ENCODE measurements at places on chromosomes 11 and 22. TPM values are rescaled to one million over a fixed set of nuclear protein-coding genes. Genes with fewer than 3 reads are reported as not detected.

DNA sequence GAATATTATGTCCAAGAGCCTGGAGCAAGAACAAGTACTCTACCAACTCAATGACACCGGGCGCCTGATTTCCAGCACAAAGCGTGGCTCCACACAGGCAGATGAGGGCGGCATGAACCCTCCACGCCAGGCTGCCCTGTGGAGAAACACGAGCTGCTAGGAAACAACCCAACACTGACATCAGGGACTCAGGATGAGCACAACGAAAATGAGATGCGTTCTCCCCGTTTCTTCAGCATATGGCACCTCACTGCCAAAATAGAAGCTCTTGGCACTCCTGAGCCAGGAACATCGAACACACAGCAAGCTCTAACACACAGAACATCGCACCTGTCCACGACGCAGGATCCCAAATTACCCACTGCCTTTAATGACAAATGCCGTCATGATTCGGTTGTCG lies 68.3 kb downstream of the NCAPD3 start:
- no peaks in the 10 kb centered on the region for H3K27me3 ChIP-seq
- H3K4me3 ChIP-seq = no peak overlapping the region
- no peaks in the 10 kb centered on the region for H3K4me1 ChIP-seq

GRCh38 chr11:108672113-108672512 lies 7.2 kb downstream of the DDX10 start:
- peaks cover 20% of the 10 kb centered on the region for H3K36me3 ChIP-seq
- no peak for DNase-seq
- H3K27me3 ChIP-seq = no peaks in the 10 kb centered on the region
- no peak overlapping the region for H3K4me3 ChIP-seq

DNA sequence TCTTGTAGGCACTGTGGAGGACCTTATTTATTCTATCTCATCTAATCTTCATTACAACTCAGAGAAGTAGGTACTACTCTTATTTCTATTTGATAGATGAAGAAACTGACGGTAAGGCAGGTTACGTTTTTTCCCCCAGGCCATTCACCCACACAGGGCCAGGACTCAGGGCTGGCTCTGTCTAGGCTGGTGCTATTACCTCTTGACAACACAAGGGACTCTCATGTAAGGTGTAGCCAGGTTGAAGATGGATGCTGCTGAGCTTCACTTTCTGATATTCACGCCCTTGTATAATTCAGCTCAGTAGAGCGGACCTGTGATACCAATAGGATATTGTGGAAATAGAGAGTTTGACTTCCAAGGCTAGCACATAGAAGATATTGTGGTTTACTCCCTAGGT lies 413.1 kb upstream of the NARS2 start:
- H3K27me3 ChIP-seq = no peaks in the 10 kb centered on the region
- no peaks in the 10 kb centered on the region for H3K4me1 ChIP-seq
- DNase-seq = no peak

GRCh38 chr11:19242179-19242932 lies 1.6 kb upstream of the E2F8 start:
- H3K4me1 ChIP-seq = peaks cover 39% of the 10 kb centered on the region
- peaks cover 16% of the 10 kb centered on the region for H3K27me3 ChIP-seq
- no peaks in the 10 kb centered on the region for H3K36me3 ChIP-seq
- DNase-seq = no peak
- H3K4me3 ChIP-seq = peak overlapping the region; percentile 48

DNA sequence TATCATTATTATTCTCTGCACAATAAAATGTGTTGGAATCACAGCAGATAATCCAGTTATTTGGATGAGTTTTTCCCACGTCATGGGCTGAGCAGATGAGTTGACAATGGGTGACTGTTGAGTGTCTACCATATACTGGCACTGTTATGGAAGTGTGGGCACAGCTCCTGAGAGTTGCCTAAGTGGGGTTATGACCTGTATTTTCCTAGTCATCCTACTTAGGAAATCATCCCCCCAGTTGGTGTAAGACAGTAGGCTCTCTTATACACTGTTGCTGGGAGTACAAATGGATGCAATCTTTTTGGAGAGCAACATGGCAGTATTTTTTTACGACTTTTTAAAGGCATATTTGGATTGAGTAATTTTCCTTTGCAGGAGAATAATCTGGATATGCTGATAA lies 66.4 kb downstream of the TRAF6 start:
- no peaks in the 10 kb centered on the region for H3K36me3 ChIP-seq
- no peak overlapping the region for H3K27ac ChIP-seq
- no peaks in the 10 kb centered on the region for H3K27me3 ChIP-seq
- no peaks in the 10 kb centered on the region for H3K4me1 ChIP-seq
- DNase-seq = no peak

- no peaks in the 10 kb centered on the region for H3K36me3 ChIP-seq
- H3K4me3 ChIP-seq = no peak overlapping the region
- DNase-seq = no peak
- H3K4me1 ChIP-seq = no peaks in the 10 kb centered on the region
- no peaks in the 10 kb centered on the region for H3K27me3 ChIP-seq
- H3K27ac ChIP-seq = peak overlapping the region; percentile 92
Measured at GRCh38 chr22:46595545-46595944, 24.6 kb upstream of the GRAMD4 start.

GRCh38 chr22:50150161-50151129 lies 20.1 kb upstream of the PANX2 start:
- H3K36me3 ChIP-seq = no peaks in the 10 kb centered on the region
- H3K4me3 ChIP-seq = no peak overlapping the region
- no peaks in the 10 kb centered on the region for H3K27me3 ChIP-seq
- H3K27ac ChIP-seq = no peak overlapping the region

GRCh38 chr11:103903621-103904323 lies 132.7 kb upstream of the DDI1 start:
- H3K4me3 ChIP-seq = no peak overlapping the region
- no peak for DNase-seq

DNA sequence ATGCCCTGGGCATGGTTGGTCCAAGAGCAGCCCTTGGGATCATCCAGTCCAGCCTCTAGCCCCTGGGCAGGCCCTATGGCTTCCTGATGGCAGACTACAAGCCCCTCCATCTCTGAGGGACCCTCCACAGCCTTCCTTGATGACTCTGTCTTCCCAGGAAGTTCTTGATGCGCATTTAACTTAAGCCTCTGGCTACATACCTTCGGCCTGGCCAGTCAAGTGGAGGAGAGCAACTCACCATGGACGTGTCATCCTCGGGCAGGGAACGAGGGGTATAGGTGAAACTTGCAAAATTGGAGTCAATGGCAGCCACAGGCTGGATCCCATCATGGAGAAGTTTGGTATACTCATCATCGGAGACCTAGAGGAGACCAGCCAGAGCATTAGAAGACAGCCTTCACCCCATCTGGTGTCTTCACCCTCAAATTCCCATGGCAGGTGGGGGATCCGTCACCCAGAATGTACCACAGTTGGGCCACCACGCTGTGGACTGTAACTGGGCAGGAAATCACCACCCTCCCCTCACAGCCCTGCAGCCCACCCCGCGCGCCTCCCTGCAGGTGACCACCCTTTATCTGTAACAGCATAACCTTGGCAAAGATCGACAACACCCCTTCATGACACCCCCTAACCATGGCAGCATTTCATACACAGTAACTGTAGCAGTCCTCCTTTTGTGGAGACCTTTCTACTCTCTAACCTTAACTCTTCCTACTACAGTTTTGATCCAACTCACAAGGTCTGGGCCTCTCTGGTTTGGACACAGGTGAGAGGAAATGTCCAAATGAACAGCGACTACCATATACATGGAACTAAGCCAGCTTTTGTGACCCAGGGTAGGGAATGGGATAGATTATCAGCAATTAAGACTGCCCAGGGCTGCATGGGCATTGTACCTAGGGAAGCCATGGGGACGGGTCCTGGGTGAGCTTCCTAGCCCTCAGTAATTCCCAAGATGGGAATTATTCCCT lies 91.7 kb downstream of the PDE2A start:
- H3K4me3 ChIP-seq = no peak overlapping the region
- H3K27me3 ChIP-seq = no peaks in the 10 kb centered on the region
- no peaks in the 10 kb centered on the region for H3K4me1 ChIP-seq
- no peaks in the 10 kb centered on the region for H3K36me3 ChIP-seq
- H3K27ac ChIP-seq = no peak overlapping the region
- no peak for DNase-seq

GRCh38 chr11:83831929-83832328 lies 545.8 kb upstream of the CCDC90B start:
- no peaks in the 10 kb centered on the region for H3K27me3 ChIP-seq
- no peak for DNase-seq
- H3K4me3 ChIP-seq = no peak overlapping the region
- H3K36me3 ChIP-seq = no peaks in the 10 kb centered on the region
- no peaks in the 10 kb centered on the region for H3K4me1 ChIP-seq
- H3K27ac ChIP-seq = no peak overlapping the region

DNA sequence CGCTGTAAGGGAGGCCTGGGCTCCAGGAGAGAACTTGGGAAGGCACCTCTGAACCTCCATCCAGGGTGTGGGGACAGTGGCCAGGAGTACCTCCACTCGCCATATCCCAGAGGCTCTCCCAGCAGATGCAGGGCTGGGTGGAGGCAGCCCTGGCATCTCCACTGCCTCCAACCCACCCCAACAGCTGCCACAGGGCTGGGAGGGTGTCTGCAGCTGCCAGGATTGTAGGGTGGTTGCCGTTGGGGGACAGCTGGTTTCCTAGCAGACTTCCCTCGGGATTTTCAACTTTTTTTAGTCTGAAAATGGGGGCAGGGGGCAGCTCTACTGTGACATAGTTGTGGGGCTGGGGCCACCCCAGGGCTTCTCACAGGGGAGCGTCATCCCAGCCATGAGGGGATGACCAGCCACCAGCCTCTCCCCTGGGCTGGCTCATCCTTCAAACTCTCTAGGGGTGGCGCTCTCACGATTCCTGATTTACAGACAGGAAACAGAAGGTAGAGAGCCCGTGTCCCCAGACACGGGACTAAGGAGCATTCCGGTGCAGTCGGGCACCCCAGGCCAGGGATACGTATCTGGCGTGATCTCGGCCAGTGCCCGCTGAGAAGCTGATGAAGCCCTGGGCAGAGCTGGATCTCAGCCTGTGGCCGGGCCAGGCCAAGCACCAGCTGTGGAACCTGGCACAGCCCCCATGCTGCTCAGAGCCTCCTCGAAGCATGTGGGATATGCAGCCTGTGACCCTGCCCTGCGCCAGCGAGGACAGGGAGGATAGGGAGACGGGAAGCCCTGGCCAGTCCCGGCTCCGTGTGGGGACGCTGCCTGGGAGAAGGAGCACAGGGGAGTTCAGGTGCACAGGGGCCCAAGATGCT lies 9.9 kb downstream of the PRR5 start:
- no peaks in the 10 kb centered on the region for H3K4me1 ChIP-seq
- no peak for DNase-seq
- no peaks in the 10 kb centered on the region for H3K27me3 ChIP-seq
- no peak overlapping the region for H3K27ac ChIP-seq
- no peaks in the 10 kb centered on the region for H3K36me3 ChIP-seq

- no peak overlapping the region for H3K27ac ChIP-seq
- H3K4me3 ChIP-seq = no peak overlapping the region
- H3K36me3 ChIP-seq = no peaks in the 10 kb centered on the region
- H3K27me3 ChIP-seq = no peaks in the 10 kb centered on the region
- no peak for DNase-seq
- no peaks in the 10 kb centered on the region for H3K4me1 ChIP-seq
Measured at GRCh38 chr11:60371386-60371785, 6.9 kb upstream of the MS4A7 start.

DNA sequence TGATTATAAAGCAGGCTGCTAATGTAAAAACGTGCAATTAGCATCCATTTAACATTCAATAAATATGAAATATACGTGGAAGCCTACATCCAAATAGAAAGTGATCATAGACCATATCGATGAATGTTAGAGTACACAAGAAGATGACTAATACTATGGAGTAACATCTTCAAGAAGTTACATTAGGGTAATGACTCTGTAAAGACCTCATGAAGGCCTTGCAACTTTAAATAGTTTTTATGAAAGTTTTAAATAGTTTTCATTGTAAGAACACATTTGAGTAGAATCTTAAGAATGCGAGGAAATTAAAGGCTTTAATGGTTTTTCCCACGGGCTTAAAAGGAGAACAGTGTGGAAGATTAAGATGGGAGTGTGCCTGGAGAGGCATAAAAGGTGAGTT lies 1.4 kb downstream of the TRIM34 start:
- H3K27me3 ChIP-seq = no peaks in the 10 kb centered on the region
- no peak for DNase-seq
- H3K4me3 ChIP-seq = no peak overlapping the region
- no peaks in the 10 kb centered on the region for H3K36me3 ChIP-seq
- H3K27ac ChIP-seq = no peak overlapping the region

GRCh38 chr22:30282616-30283046 lies 6.7 kb downstream of the CASTOR1 start:
- H3K27ac ChIP-seq = no peak overlapping the region
- DNase-seq = no peak
- H3K4me1 ChIP-seq = no peaks in the 10 kb centered on the region

DNA sequence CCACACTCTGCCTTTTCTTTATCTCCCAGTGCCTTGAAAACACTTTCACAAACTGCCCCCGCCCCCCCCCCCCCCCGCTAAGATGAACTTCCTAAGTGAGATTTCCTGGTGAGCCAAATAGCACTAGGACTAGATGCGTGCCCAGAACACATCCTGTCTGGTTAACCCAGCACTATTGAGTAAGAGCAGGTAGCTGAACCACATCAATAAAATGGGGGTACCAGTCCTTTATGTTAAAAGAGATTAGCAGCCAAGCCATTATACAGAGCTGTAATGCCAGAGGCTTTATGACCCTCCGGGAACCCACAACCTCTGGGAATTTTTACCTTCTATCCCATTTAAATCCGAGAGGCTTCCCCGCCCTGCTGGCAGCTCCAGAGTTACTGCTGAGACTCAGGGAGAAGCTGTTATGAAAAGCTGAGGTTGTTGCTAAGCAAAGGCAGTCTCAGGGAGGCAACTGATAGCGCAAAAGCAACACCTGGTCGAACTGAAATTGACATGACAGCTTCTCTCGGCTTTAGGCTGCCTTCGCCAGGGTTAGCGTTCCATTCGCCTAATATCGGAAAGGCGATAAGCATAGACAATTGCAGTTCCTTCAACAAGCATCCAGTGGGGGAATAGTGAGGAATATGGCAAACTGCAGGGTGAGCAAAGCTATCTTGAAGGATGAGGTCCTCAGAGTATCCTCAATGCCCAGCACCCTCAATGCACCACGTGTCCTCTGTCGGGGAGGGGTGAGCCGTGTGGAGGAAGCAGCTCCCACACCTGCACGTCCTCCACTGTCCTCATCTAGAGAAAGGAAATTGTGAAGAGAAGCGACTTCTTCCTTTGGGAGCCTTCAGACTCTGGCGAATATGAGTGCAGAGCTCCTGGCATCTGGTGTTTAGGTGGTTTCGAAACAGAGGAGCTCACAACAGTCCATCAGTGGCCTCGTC lies 977.0 kb downstream of the NTM start:
- no peaks in the 10 kb centered on the region for H3K27me3 ChIP-seq
- no peak overlapping the region for H3K27ac ChIP-seq
- no peak for DNase-seq
- H3K4me1 ChIP-seq = no peaks in the 10 kb centered on the region
- H3K4me3 ChIP-seq = no peak overlapping the region

GRCh38 chr11:131893103-131893890 lies 522.9 kb downstream of the NTM start:
- no peak overlapping the region for H3K27ac ChIP-seq
- H3K4me3 ChIP-seq = no peak overlapping the region
- H3K27me3 ChIP-seq = no peaks in the 10 kb centered on the region

The SHANK3 gene
- total RNA-seq = 8.2 TPM

The MMP11 gene
- 2.2 TPM for total RNA-seq

The MCHR1 gene
- 2.0 TPM for total RNA-seq

The USP2 gene
- 58.7 TPM for total RNA-seq

The CRYBB1 gene
- 1.7 TPM for total RNA-seq

The APOBEC3F gene
- total RNA-seq = 3.4 TPM

The KDM4E gene
- total RNA-seq = not detected

The APLNR gene
- total RNA-seq = 6.3 TPM

The CRYAB gene
- 2,961 TPM for total RNA-seq
